ENCODE measurements at places on chromosomes 11 and 22. TPM values are rescaled to one million over a fixed set of nuclear protein-coding genes. Genes with fewer than 3 reads are reported as not detected.

MYEOV gene
- total RNA-seq = 0.26 TPM

DNA sequence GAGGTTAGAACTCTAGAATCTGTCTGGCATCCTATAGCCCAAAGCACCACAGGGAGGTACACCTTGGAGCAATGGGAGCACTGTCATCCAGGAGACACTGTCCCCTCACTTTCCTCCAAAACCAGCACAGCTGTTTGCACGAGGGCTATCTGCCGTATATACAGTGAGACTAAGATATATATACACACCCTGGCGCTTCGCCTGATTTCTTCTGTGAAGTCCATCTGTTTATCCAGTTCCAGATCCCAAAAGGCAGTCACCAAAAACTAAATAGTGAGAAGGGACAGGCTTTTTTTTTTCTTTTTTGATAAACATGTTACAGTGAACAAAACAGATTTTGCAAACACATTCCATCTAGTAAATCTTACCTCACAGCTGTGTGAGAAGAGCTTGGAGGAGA is 68.5 kb downstream of the ARFGAP2 start:
- no peak for DNase-seq

DNA sequence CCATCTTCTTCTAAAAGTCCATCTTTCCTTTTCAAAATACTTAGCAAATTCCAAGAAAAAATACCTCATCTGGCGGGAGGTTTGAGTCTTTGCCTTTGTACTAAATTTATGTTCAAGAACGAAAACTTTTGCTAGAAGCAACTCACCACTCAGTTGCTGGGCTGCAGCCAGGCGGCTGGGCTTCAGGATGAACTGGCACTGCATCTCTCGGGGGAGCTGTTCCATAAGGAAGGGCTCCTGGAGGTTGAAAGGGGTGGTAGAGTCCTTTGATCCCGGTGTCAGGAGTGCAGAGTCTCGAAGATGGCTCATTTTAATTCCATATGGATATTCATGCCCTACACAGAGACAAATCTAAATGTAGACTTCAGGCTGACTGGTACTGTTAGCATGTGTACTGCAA is 105.8 kb downstream of the ARHGAP20 start:
- no peak for DNase-seq

DNA sequence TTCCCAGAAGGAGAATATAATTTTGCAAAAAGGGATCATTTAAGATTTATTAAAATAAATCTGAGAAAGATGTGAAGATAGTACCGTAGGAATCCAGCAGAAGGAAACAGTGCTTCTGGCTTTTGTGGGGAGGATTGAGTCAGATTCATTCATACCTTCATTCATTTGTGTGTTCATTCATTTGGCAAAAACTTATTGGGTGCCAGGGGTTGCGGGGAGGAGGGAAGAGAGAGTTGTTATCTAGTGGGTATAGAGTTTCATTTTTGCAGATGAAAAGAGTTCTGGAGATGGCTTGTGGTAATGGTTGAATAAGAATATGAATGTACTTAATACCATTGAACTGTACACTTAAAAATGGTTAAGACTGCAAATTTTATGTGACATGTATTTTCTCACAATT is 31.1 kb downstream of the BMAL1 start:
- no peak for DNase-seq

DNA sequence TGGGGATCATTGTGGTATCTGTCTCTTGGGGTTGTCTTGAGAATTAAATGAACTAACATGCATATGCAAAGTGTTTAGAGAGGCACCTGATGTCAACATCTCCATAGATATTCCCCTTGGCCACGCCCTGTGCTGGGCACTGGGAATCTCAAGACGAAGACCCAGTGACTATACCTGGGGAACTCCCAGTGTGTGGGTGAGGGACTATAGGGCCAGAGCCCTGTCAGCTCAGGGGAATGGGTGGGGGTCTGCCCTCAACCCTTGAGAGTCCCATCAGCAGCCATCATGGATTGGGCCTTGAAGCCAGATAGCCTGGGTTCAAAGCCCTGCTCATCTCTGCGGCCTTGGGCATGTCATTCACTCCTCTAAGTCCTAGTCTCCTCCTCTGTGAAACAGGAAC is 21.6 kb upstream of the LMO1 start:
- DNase-seq = no peak

GUCD1 gene
- total RNA-seq = 71.6 TPM

CRYBB1 gene
- total RNA-seq = not detected

Data from bronchial epithelial cell (primary cell).